ENCODE measurements at places on chromosomes 11 and 22.

DNA sequence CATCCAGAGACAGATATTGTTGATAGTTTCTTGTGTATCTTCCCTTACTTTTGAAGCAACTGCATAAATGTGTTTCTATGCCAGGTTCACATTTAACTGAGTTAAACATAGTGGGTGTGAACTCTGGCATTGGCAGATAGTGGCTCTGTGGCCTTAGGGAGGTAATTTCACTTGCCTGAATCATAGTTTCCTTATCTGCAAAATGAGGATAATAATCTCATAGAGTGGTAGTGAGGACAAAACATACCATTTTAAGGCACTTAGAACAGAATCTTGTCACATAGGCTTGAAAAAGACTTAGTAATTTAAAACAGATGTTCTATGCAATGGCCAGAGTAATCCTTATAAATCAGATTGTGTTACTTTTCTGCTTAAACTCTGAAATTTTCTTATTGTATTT lies 56.4 kb upstream of the SYN3 start:
- no peak for DNase-seq

DNA sequence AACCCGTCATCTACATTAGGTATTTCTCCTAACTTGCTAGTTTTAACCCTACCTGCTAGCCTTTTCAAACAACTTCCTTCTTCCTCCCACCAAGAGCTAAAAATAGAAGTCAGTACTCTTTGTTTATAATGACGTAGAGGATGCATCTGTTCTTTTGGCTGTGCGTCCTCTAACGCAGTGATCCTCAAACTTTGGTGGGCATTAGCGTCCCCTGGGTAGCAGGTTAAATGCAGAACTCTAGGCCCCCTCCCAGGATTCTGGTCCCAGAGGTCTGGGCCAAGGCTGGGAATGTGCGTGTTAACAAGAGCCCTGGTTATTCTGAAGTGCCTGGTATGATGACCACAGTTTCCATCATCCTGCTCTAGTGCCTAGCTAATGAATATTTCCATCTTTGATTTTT lies 67.6 kb downstream of the BARX2 start:
- DNase-seq: no peak

GRCh38 chr11:1196516-1197391 lies 26.1 kb upstream of the MUC5B start:
- DNase-seq: no peak

GRCh38 chr11:65585396-65586246 lies 9.8 kb downstream of the EHBP1L1 start:
- no peak for DNase-seq

- DNase-seq: no peak
These were observed 111.2 kb downstream of the ZNF280B start for GRCh38 chr22:22397292-22397870.

DNA sequence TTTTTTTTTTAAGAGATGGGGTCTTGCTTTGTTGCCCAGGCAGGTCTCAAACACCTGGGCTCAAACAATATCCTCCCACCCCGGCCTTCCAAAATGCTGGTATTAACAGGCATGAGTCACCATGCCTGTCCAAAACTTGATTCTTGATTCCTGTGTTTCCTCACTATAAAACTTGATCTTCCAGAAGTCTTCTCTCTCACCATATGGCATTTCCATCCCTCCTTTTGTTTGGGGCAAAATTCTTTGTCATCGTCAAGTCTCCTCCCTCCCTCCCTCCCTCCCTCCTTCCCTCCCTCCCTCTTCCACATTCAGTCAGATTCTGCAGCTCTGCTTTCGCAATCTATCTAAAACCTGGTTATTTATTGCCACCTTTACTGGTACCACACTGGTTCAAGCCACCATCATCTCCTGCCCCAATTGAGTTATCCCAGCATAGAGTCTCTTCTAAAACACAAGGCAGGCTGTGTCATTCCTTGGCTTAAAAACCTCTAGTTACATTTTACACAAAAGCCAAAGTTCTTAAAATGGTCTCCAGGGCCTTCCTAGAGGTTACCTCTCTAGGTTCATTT lies 65.0 kb upstream of the HORMAD2 start:
- no peak for DNase-seq

DNA sequence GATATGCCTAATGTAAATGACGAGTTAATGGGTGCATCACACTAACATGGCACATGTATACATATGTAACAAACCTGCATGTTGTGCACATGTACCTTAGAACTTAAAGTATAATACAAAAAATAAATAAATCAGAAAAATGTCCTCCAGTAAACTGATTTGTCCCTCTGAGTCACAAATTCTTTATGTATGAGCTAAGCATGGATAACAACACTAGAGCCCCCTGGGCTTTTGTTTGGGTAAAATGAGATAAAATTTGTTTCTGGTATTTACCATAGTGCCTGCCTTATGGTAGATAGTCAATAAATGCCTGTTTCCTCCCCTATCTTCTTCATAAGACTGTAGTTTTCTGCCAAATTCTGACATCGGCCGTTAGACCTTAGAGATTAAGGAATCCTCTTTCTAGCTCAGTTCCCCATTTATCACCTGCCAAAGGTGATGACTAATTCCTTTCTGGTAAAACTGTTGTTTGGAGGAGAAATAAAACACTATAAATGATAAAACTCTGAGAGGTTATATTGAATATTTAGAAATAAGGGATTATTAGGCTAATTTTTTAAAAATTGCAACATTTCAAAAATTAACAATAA lies 43.6 kb upstream of the LUZP2 start:
- no peak for DNase-seq

GRCh38 chr11:86442827-86443226 lies 68.1 kb downstream of the CCDC81 start:
- no peak for DNase-seq

- DNase-seq: no peak
These were observed 48.0 kb upstream of the CARS1 start for GRCh38 chr11:3104961-3105790.

DNA sequence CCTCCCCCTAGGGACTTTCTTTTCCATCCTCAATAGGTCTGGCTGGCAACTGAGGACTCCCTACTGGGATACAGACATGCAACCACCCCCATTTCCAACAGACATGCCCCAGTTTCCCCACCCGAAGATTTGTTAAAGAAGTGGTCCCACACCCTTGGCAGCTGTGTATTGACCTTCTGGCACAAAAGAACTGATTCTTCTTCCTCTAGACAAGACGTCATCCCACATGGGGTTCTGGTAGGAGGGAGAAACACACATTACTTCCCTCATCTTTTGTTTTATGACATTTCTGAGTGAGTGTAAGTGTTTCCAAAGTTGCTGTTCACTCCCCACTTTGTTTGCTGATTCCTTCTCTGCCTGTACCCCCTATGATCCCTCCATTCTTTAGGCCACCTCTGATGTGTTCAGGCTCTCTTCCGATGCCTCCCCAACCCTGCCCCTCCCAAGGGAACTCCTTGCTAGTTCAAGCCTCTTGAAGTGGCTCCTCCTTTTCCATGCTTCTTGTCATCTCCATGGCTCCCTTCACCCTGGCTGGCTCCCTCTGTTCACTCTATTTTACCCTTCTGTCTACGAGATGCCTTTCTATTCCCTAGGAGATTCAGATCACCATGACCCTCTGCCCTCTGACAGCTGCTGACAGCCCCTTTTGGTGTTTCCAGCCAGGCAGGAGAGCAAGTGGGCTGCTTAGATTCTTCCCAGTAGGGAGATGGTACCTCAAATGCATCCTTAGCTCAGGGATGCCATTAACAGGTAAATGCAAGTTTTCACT lies 4.3 kb downstream of the KIRREL3 start:
- DNase-seq: no peak

- no peak for DNase-seq
These were observed 26.8 kb downstream of the TPBGL start for GRCh38 chr11:75267171-75267970.
